ENCODE measurements at places on chromosomes 2 and 18. TPM values are rescaled to one million over a fixed set of nuclear protein-coding genes. Genes with fewer than 3 reads are reported as not detected.
A peak's percentile ranks its signal among the peaks of the same experiment; 100 is the strongest.

DNA sequence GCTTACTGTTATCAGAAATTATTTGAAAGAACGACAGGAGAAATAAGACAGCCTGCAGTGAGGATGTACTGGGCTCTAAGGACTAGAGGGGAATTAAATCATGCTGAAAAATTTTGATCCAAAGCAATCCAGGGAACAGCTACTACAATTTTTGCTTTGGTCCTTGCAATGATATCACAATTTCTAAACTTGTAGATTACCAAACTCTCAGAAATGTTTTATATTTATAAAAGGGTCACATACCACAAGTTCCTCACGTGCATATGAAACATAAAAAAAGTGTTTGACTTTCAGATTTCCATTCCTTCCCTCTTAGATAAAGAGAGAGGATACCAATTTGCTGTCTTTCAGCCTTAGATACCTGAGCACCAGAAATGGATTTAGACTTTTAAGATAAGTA, 261.2 kb downstream of the STK39 start:
- DNase-seq, result no peak

Gene RIT2
- not detected for total RNA-seq

Gene IL1R1
- total RNA-seq, result 1.7 TPM

- DNase-seq, result no peak
Measured at GRCh38 chr2:104702031-104702850, 151.7 kb upstream of the POU3F3 start.

DNA sequence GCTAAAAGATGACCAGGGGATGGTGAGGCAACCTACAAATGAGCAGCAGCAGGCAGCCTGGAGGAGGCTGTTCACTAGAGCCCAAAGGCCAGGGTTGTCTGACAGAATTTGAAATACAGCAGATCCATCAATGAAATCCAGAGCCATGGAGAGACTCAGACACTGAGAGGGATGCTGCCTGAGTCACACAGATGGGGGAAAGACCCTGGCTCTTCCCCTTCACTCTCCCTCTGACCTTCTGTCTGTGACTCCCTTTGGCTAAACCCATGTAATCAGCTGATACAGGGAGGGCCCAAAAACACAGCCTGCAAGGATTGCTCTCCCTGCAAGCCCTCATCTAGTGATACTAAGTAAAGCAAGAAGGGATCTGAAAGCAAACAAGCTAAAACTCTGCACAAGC, 166.5 kb upstream of the SPOPL start:
- DNase-seq, result no peak

Gene YPEL5
- total RNA-seq, result 16.8 TPM

DNA sequence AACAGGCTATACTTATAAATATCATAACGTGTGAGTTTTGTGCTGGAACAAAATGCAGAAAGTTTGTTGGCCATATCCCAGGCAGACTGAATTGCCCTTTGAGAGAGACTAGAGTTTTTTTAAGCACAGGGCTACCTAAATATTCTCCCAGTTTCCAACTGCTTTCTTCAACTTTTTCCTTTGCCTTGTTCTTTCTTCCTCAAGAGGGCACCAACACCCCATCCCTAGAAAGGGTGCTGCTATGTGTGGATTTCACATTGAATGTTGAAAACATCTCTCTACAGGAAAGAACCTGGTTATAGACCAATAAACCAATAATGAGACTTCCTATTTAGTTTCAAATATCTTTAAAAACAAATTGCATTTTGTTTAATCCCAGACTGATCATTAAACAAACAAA, 87.9 kb downstream of the ICOS start:
- DNase-seq, result peak; percentile 78

DNA sequence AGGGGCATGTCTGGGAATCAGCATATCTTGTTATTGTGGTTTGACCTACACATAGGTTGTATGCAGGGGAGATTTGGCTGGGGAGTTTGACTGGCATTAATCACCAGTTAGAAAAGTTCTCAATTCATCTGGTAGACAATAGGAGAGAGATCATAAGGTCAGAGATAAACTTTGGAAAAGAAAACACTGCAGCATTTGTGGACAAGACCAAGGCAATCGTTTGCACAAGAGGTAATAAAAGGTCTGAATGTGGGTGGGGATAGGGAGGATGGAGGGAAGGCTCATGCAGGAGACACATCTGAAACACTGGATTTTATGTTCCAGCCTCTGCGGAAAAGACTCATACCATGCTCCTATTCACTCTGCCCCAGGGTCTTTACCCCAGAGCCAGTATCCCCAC, 136.9 kb downstream of the MAIP1 start:
- no peak for DNase-seq

Gene ZNF521
- total RNA-seq, result not detected

- no peak for DNase-seq
Measured at GRCh38 chr2:239880396-239880795, 144.7 kb downstream of the NDUFA10 start.

Gene ZNF804A
- total RNA-seq, result not detected

DNA sequence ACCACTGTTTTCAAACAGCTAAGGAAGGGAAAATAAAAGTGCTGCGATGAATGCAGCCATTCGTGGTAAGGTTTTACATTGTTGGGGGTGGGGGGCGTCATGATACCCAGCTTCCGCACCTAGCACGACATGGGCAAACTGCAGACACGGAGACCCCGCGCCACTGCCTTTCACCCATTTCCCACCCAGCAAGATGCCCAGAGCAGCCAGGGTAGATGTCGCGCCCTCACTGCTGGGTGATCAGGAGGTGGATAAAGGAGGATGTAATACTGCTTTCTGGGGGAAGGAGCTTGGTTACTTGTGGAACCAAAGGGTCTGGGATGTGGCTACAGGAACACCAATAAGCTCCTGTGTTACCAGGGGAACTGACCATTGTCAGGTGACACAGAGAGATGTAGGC, 138.4 kb downstream of the ZNF516 start:
- DNase-seq, result no peak

Gene TDRD15
- not detected for total RNA-seq
